HL-60 (cell line): ENCODE measurements at places on chromosomes 4 and X.

GRCh38 chr4:181162676-181163075, 1080.5 kb upstream of the TENM3 start:
- DNase-seq = no peak

DNA sequence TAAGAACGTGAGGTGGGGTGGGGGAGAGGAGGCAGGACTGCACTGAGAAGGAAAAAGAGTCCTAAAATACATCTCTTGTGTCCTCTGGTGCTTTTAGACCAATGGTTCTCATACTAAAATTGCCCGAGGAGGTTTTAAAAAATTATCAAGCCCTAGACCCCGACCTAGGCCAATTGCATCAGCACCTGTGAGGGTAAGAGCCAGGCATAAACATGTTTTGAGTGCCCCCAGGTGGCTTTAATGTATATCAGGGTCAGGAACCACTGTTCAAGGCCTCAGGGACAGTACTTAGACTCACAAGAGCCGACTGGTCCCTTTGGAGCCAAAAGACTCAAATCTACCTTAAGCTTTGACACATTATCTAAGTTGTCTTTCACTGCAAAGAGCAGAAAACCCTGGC, 37.5 kb upstream of the TMEM150C start:
- no peak for DNase-seq

DNA sequence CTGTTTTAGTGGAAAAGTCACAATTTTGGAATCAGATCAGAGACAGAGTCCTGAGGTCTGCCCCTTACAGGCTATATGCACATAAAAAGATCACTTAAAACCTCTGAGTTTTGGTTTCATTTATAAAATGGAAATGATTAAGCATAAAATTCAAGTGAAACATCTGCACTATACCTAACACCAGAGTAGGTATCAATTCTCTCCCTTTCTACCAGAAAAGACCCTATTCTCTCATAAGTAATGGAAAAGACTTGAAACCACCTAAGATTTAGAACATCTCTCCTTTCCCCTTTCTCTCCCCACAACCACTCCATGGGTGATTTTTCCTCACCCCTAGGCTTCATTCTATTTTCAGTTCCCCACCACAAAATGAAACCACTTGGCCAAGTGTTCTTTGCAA, 907 bp downstream of the LHFPL1 start:
- no peak for DNase-seq

- DNase-seq = no peak
Measured at GRCh38 chr4:19241895-19242294, 1009.8 kb upstream of the SLIT2 start.

DNA sequence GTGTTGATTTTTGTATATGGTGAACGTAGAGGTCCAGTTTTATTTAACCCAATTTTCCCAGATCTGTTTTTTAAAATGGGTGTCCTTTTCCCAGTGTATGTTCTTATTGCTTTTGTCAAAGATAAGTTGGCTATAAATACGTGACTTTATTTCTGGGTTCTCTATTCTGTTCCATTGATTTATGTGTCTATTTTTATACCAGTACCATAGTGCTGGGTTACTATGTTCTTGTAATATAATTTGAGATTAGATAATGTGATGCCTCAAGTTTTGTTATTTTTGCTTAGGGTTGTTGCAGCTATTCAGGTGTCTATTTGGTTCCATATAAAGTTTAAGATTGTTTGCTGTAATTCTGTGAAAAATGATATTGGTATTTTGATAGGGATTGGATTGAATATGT, 749.1 kb upstream of the GRIA3 start:
- no peak for DNase-seq

GRCh38 chrX:20029728-20030127, 38.9 kb upstream of the BCLAF3 start:
- peak; percentile 5 for DNase-seq

DNA sequence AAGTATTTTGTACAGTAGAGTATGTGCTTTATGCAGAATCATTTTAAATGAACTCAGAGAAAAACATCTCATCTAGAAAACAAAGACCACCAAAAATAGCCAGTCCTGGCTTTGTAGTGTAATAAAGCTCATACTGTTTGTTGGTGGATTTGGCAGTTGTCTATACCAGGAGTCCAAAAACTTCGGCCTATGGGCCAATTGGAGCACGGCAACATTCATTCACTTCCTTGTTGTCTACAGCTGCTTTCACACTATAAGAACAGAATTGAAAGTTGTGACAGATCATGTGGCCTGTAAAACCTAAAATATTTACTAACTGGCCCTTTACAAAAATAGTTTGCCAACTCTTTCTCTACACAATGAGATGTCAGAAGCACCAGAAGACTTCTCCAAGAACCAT, 5.3 kb downstream of the FBXW7 start:
- DNase-seq = no peak

DNA sequence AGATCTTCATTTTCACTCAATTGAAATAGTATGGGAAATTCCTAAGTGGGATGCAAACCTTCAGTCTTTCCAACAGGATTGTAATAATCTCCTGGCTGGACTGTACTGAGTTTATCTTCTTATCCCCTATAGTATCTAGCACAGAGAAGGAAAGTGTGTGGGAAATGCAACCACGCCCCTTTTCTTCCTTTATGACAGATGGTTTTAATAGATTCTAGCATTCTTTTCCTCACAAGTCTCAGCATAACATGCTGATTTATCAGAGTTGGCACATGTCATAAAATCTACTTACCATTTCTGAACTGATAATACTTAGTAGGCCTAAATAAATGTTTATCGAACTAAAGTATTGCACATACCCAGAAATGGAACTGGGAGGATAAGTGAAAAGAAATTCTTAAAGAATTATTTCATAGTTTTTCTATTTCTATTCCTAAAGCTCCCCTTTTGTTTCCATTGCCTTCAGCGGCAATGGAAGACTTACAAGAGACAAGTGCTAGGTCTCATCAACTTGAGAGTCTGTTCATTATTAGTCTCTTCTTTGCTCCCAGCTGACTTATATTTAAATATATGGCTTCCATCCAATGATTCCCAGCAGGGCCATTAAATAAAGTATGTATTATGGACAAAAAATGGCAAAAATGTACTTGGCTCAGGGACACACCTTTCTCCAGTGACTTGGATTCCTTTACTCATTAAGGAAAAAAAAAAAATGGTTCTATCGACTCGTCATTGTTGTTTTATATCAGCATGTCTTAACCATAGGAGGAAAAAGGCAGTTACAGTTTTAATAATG, 484.5 kb downstream of the IL1RAPL1 start:
- DNase-seq = no peak

DNA sequence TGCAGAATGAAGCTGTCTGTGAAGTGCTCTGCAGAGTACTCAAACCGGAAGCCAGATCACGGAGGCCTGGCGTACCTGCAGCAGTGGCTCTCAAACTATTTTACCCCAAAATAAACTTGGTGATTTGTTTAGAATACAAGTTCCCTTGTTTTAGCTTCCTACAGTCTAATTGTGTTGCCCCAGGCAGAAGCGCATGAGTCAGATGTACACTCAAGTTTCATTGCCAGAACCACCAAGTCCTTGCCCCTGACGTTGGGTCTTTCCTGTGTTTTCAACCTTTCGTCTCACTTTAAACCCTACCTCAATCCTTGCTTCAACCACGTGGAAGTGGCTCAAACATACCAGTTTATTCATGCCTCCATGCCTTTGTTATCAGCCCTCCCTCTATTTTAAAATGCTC, 66.2 kb upstream of the SLC7A11 start:
- no peak for DNase-seq

DNA sequence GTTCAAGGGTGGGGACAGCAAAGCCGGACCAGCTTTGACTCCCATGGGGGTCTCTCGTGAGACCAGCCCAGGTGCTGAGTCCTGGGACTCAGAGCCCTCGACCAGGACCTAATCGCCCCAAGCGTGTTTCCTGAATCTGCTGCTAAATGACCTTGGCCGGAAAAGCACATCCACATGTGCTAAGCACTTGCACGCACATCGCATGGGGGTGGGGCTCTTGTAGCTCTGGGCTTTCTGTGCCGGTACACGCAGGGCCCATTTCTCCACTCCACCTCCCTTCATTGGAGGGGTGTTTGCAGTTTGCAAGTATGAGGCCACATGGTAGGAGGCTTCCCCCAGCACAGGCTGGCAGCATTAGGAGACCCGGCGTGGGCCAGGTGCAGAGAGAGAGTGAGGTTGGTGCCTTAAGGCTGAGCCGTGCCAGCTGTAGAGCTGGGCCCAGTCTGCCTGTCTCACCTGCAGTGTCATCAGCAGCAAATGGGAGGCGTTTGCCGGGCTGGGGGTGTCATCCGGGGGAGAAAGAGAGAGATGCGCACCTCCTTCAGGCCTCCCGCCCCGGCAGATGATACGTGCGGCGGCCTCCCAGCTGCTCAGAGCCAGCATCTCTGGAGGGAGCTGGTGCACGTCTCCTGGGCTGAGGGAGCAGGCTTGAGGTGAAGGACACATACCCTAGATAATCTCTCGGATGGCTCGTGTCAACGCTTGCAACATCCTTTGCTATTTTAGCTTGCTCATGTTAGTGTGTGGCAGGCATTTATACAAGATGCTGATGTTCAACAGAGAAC, 45.2 kb upstream of the CLCN4 start:
- no peak for DNase-seq

- peak; percentile 66 for DNase-seq
Measured at GRCh38 chrX:15815779-15816437, 25.6 kb downstream of the ZRSR2 start.

GRCh38 chr4:120109406-120109805, 42.8 kb upstream of the MAD2L1 start:
- no peak for DNase-seq

DNA sequence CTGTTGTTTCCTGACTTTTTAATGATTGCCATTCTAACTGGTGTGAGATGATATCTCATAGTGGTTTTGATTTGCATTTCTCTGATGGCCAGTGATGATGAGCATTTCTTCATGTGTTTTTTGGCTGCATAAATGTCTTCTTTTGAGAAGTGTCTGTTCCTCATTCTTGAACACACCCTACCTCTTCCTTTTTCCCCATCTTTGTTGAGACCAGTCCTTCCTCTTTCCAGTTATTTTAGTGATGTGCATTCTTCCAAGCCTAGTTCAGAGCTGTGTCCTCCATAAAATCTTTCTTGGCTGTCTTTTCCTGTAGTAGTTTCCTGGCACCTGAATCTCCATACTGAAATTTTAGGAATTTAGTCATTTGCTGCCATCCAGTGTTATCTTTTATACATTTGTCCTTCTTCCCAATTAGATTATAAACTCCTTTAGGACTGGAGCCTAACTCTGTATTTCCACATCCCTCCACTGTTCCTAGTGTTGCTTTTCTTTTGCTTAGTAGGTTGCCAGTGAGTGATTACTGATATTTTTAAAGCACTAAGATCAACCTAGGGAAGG, 11.4 kb downstream of the FHIP1A start:
- DNase-seq = peak; percentile 7

DNA sequence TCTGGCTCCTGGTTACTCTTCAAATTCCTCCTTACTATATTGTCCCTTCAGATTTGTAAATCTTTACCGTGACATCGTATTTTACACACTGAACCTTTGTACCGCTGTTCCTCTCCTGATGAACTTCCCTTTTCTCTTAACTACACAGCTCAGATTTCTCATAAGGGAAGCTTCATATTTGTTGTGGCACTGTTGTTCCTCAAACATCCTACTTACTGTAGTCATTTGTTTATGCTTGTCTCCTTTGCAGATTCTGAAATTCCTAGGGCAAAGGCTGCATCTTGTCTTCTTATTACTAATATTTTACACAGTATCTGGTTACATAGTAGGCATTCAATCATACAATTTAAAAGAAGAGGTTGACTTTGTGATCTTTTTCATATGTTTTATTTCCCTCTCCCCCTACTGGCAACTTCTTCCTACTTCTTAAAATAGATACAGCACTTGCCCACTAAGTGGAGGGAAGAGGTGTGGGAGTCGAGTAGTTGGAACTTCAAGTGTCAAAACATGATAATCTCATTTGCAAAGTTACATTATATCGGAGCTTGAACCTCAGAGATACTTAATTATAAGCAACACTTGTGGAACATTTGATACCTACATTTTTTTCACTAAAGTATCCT, 50.0 kb downstream of the TET2 start:
- DNase-seq = no peak

- no peak for DNase-seq
Measured at GRCh38 chrX:110414679-110415439, 56.2 kb downstream of the RTL9 start.

- no peak for DNase-seq
Measured at GRCh38 chr4:147480502-147480890, 401 bp upstream of the EDNRA start.

- no peak for DNase-seq
Measured at GRCh38 chr4:27577951-27578350, 717.3 kb downstream of the STIM2 start.

- DNase-seq = no peak
Measured at GRCh38 chr4:14906805-14907204, 95.5 kb upstream of the CPEB2 start.

DNA sequence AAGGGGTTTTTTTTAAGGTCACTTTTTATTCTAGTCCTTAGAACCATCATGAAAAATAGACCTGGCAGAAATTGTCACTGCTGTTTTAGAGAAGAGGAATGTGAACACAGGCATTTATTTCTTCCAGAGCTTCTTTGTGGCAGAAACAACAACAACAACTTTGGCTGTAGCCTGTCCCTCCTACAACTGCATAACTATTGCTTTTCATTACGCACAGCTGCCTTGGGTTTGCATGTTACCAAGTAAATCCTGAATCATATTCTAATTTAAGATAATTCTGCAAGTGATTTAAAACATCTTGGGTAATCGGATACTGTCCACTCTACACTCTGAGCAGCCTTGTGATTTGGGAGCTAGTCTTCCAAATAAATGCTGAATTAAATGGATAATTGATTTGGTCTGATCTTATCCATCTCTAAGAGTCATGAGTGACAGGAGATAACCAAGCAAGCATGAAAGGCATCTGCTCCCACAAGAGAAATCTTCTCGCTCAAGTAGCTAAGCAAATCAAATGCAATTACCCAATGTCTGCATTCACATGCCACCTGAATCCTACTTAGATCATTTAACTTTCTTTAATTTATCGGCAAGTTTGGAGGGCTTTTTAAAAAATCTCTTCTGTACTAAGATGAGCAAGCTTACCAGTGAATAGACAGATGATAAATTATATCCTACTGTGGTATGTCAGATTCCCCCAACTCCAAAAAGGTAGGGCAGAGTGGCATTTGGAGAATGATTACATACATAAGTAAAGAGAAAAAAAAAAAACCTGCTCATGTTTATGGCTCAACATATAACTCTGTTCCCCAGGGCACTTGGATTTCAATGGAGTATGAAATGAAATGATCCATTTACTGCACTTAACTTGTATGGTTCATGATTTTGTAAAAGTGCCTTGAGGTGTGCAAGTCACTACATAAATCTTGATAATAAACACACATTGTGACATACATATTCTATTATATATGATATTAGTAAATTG, 73.6 kb downstream of the EGF start:
- DNase-seq = no peak

- DNase-seq = peak; percentile 9
Measured at GRCh38 chr4:40183615-40184411, 13.0 kb upstream of the RHOH start.

DNA sequence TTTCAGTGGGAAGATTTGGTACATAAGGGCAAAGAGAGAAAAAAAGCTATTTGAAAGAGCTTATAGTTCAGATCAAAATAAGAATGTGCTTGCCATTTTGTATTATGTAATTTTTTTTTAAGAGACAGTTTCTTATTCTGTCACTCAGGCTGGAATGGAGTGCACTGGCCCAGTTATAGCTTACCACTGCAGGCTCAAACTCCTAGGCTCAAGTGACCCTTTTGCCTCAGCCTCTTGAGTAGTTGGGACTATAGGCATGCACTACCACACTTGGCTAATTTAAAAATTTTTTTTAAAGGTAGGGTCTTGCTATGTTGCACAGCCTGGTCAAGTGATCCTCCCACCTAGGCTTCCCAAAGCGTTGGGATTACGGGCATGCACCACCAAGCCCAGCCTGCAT, 22.2 kb upstream of the USP53 start:
- DNase-seq = no peak

- peak; percentile 49 for DNase-seq
Measured at GRCh38 chrX:10166731-10167151, 10.0 kb downstream of the CLCN4 start.
